ENCODE measurements at places on chromosomes 2 and 18.
A peak's percentile ranks its signal among the peaks of the same experiment; 100 is the strongest.

DNA sequence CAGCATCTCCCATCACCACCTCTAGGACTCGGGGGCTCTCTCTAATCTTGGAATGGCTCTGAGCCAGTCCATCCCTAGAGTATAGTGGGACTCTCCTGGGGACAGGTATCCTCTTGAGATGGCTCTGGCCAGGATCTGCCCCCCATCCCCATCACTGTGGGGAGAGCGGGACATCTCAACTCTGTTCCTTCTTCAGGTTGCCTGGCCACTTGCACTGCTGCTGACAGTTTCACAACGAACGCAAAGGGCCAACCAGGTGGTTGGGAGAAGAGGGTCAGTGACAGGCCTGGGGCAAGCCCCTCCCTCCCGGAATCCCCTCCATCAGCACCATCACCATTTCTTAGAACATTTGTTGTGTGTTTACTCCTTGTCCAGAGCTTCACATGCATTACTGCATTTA is 62.6 kb downstream of the CIB4 start:
- DNase-seq, result no peak

GRCh38 chr18:48455555-48456478 is 46.6 kb upstream of the ZBTB7C start:
- DNase-seq, result no peak

DNA sequence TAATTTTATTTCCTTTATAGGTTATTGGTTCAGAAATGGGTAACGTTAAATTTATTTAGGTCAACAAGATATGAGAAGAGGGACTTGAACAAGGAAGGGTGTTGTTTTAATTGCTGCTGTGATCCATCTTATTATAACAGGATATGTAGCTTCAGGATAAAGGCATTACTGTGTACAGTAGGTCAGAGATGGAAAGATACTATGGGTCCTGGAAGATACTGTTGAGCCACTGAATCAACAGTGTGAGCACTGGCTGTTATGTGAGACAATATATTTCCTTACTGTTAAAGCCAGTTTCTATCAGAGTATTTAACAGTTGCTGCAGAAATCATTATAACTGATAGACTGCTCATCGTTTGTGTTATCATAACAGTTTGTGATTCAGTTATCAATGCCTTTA is 414.7 kb downstream of the THSD7B start:
- DNase-seq, result no peak

DNA sequence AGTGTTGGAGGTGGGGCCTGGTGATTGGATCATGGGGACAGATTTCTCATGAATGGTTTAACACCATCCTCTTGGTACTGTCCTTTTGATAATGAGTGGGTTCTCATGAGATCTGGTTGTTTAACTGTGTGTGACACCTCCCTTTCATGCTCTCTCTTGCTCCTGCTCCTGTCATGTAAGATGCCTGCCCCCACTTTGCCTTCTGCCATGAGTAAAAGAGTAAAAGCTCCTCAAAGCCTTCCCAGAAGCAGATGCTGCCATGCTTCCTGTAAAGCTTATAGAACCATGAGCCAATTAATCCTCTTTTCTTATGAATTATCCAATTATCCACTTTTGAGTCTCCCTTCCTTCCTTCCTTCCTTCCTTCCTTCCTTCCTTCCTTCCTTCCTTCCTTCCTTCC is 317.7 kb downstream of the RDH14 start:
- no peak for DNase-seq

DNA sequence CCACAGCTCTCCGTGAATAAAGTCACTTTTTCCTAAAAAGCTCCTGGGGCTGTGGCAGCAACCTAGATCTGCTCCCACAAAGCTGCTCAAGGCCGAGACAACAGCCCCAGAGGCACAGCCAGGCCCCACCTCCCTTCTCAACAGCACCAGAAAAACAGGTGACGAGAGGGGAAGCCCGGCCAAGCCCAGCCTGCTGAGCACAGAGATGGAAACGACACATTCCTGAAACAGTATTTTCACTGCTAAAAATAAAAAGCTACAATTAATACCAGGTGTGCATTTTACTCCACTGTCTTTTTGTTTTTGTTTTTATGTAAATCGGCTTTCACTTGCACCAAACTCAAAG is 199.3 kb downstream of the HDAC4 start:
- no peak for DNase-seq

DNA sequence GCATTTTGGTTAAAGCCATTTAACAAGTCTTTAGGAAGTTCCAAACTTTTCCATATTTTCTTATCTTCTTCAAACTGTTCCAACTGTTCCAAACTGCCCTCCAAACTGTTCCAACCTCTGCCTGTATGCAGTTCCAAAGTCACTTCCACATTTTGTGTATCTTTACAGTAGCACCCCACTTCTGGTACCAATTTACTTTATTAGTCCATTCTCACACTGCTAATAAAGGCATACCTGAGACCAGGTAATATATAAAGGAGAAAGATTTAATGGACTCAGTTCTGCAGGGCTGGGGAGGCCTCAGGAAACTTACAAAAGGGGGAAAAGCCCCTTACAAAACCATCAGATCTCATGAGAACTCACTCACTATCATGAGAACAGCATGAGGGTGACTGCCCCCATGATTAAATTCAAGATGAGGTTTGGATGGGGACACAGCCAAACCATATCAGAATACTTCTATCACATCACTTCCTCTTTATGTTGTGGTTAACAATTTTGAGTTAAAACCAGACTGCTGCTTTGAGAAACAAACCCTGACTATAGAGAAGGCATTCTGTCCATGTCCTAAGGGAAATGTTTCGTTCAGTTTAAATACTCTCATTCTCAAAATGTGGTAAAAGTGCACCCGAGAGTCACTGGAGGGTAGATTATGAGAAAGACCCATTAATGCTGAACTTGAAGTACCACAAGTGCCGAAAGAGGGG is 11.0 kb downstream of the IL18R1 start:
- no peak for DNase-seq

DNA sequence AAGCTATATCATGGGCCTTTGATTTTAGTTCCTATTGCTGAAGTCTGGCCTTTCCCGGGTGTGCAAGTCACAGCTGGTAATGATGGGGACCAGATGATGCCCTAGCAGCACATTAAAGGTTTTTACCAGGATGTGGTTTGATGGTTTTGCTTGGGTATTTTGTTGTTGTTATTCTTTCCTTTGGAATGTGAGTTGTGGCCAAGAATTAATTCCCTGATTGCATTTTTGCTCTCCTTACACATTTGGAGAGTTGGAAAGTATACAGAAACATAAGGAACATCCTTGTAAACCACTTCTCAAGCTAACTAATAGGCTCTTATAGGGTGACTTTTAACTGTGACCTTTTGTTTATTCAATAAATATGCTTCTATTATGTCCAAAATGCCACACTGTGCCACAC is 154.1 kb upstream of the MMADHC start:
- peak; percentile 62 for DNase-seq

DNA sequence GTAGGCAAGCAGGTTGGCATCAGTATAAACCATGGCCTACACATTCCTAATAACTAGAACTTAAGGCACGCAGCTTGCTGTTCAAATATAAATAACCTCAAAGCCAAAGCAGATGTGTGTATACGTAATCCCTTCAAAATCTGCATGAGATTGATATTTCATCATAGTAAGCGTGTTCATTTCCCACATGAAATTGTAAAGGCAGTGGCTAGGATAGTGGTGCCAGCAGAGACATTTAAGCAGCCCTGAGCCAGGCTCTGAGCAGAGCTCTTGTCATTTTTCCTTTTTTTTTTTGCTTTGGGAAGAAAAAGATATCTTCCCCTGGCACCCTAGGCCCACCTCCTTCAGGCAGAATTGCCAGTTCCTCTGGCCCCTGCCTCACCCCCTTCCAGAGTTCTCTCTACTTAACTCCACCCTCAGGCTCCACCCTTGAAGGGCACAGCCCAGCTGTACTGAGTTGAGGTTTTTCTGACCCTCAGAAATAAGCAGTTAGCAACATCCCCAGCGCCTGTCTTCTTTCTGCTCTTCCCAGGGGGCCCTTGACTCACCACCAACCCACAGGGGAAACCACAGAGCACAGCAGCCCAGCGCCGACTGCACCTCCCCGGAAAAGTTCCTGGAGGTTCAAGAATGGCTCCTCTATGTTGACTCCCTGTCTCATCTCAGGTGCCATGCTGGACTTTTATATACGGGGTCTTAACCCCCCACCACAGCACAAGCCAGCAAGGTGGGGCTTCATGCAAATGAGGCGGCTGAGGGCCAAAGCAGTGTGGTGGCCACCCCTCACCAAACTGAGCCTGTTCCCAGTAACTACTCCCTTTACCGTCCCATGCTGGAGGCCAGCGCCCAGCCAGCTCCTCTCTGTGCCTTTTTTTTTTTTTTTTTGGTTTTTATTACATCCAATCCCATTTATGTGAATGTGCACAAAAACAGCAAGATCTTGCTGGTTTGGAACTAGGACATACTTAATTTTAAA is 84.7 kb downstream of the EHD3 start:
- DNase-seq, result peak; percentile 79

GRCh38 chr2:69046221-69046662 is 33.3 kb downstream of the ANTXR1 start:
- DNase-seq, result peak; percentile 92

- no peak for DNase-seq
These were observed 12.9 kb downstream of the ADCY3 start for GRCh38 chr2:24907116-24907515.

- DNase-seq, result peak; percentile 32
These were observed 1231.7 kb upstream of the ZEB2 start for GRCh38 chr2:145751629-145752028.

GRCh38 chr2:182300608-182301007 is 126.2 kb downstream of the PDE1A start:
- no peak for DNase-seq

DNA sequence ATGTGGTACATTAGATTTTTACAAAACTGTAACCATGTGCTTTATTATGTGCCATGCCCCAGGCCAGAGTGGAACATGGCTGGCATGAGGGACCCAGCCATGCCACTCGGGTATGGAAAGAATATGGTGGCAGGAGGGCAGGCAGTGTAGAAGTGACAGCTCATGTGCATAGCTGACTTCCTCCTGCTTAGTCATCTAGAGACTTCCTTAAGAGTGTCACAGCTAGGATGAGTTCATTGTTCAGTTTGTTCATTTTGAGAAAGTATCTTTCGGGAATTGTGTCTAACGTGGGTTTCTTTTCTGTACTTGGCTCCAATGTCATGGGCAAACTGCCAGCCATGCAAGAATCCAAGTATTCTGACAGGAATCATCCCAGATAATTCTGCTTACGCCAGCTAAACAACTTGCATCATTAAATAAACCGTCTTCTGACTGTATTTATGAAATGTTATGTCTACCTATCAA is 94.3 kb upstream of the ITGB6 start:
- DNase-seq, result peak; percentile 74

GRCh38 chr18:69588301-69588700 is 187.6 kb downstream of the DOK6 start:
- DNase-seq, result no peak

DNA sequence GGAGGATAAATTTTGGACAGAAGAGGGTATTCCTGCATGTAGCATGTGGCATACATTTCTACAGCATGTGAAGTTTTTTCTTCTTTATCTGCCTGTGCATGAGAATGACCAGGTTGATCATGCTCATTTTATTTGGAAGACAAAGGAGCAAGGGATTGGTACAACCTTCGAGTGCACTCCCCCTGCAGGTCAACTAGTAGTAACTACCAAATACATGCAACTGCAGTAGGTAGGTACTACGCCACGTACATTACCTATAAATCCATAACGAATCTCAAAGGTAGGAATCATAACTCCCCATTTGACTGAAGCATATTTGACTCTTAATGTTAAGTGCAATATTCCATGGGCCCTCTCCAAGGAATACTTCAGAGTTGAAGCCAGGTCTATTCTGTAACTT is 763.9 kb downstream of the TSN start:
- DNase-seq, result no peak

- DNase-seq, result no peak
These were observed 164.9 kb upstream of the HAAO start for GRCh38 chr2:42957109-42957860.

DNA sequence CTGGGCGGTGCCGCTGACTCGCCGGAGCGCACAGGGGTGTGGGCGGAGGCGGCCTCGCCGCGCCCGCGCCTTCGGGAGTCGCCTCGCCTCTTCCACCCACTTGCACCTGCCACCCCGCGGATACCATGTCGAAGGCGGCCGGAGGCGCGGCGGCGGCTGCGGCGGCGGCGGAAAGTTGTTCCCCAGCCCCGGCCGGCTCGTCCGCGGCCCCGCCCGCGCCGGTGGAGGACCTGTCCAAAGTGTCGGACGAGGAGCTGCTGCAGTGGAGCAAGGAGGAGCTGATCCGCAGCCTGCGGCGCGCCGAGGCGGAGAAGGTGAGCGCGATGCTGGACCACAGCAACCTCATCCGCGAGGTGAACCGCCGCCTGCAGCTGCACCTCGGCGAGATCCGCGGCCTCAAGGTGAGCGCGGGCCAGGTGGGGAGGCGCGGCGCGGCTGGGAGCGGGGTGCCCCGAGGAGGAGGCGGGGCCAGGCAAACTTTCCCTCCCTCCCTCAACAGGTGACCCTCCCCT is 766 bp downstream of the CCDC85A start:
- no peak for DNase-seq

GRCh38 chr2:72744049-72744448 is 81.8 kb downstream of the EXOC6B start:
- DNase-seq, result no peak

GRCh38 chr2:234444893-234445292 is 52.0 kb downstream of the ARL4C start:
- DNase-seq, result no peak

DNA sequence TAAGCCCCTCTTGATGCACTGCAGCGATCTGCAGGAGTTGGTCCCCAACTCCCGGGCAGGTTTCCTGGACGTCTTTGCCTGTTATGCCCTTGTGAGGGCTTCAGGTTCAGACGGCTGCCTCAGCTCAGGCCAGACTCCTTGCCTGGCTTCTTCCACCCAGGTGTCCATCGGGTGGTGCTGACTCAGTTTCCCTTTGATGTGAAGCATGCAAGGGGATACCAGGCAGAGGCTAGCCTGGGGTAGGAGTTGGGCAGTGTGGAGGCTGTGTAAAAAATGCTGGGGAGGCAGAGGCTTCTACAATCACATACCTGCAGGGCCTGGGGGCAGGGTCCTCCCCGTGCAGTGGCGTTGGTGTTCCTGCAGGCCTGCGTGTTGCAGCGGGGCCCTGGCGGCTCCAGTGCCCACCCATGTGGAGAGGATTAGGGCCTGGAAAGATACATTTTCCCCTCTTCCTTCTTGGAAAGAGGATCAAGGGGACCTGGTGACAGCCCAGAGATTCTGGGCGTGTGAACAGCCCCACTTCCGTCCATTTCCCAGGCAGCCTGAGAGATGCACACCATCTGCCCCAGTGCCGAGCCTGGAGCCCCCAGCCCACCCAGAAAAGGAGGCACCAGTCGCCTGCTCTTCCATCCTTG is 338.3 kb downstream of the DYSF start:
- no peak for DNase-seq

- DNase-seq, result no peak
These were observed 2.8 kb upstream of the CYB5A start for GRCh38 chr18:74294526-74294925.

DNA sequence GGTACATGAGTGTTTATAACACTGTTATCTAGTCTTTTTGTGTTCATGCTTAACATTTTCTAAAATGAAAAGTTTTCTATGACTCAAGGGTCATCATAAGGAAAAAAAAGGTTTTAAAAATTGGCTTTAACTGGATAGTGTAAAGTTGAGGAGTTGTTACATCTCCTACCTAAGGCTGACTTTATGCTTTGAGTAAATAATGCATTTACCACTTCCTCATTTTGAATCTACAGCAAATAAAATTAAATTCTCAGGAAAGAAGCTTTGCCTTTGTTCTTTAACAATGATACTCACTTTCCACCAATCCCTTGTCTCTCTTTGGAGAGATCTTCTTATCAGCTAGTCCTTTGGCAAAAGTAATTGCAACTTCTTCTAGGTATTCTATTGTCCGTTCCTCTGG is 29.7 kb downstream of the HADHA start:
- no peak for DNase-seq
